Activated CD4-positive, CD25-positive, alpha-beta regulatory T cell treated with anti-CD3 and anti-CD28 coated beads, Interleukin-2, amount 50 U/mL, for 24 hours (primary cell): ENCODE measurements at places on chromosomes 5 and 9.

- no peak for ATAC-seq
Measured at GRCh38 chr9:91558879-91559278, 135.2 kb upstream of the NFIL3 start.

GRCh38 chr9:132268725-132269352 is 85.9 kb downstream of the SETX start:
- no peak for ATAC-seq

DNA sequence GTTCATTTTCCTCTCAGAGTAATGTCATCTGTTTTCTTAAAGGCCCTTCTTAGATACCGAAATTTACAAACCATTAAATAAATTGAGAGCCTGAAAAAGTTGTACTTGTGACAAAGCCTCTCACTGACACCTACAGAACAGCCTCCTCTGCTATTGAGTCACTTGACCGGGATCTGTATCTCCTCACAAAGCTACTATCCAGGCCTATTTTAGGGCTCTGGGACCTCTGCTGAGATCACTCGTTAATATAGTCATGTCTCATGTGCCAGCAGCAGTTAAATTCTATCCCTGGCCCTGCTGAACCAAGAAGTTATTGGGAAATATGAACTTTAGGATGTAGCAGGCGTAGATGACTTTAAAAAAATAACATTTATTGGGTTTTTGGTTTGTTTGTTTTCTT is 31.1 kb downstream of the FBXO38 start:
- ATAC-seq = no peak

GRCh38 chr9:121348221-121348620 is 21.8 kb downstream of the STOM start:
- no peak for ATAC-seq

GRCh38 chr9:18159254-18159653 is 314.7 kb upstream of the ADAMTSL1 start:
- no peak for ATAC-seq

- no peak for ATAC-seq
Measured at GRCh38 chr9:15642369-15642962, 89.6 kb downstream of the CCDC171 start.

- no peak for ATAC-seq
Measured at GRCh38 chr9:84512493-84512892, 157.0 kb upstream of the NTRK2 start.

GRCh38 chr5:13957032-13957645 is 12.7 kb upstream of the DNAH5 start:
- ATAC-seq = no peak

DNA sequence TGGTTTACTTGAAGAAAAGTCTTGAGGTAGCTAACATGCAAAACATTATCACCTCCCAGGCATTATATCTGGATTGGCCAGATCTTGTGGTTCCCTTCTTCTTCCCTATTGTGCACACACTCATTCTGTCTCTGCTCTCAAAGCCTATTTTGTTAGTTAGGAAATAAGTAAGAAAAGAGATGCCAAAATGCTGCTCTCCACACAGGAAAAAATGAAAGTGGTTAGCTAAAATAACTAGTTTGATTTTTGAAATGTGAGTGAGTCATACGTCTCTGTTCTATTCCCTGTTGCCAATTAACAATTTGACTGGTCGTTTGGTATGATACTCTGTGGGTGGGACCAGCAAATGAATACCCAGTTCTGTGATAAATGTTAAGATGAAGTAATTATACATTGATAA is 28.1 kb downstream of the LMNB1 start:
- no peak for ATAC-seq

DNA sequence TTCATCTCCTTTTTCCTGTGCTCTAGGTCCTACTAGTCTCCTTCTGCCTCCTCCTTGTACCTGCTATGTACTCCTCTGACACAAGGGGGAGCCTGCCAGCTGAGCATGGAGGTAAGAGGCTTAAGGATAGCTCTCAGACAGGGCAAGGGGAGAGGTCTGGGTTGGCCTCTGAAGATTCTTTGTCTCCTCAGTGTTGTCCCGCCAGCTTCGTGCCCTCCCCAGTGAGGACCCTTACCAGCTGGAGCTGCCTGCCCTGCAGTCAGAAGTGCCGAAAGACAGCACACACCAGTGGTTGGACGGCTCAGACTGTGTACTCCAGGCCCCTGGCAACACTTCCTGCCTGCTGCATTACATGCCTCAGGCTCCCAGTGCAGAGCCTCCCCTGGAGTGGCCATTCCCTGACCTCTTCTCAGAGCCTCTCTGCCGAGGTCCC is 3.8 kb downstream of the CREB3 start:
- ATAC-seq = no peak

DNA sequence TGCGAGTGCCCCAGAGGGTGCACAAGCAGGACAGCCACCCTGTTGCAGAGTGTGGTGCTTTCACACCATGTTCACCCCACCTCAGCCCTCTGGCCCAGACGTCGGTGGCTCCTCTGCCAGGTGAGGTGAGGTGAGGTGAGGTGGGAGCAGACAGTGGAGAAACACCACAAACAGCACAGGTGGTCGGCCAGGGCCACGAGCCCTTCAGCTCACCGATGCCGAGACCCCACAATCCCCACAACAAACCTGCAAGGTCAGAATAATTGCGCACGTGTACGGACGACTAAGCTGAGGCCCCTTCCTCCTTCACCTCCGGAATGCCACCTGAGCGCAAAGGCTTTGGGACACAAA is 10.5 kb downstream of the BRD3 start:
- no peak for ATAC-seq

- ATAC-seq = no peak
Measured at GRCh38 chr5:135696317-135696716, 117.5 kb upstream of the CXCL14 start.

DNA sequence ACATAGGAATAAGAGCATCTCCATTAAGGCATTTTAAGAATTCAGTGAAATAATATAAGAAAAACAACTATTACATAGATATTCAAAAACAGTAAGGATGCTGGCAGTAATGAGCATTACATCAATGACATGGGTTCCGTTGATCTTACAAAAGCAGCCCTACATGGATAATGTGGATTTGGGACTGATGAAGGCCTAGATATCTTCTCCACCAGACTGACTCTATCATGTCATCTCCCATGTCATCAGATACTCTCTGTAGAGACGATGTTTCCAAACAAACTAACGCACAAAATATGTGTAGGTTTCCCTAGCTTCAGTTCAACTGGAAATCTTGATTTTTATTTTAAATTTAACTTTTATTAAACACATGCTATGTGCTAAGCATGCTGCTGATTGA is 3.6 kb downstream of the LURAP1L start:
- no peak for ATAC-seq

- no peak for ATAC-seq
Measured at GRCh38 chr5:171429543-171429910, 10.1 kb downstream of the FGF18 start.

DNA sequence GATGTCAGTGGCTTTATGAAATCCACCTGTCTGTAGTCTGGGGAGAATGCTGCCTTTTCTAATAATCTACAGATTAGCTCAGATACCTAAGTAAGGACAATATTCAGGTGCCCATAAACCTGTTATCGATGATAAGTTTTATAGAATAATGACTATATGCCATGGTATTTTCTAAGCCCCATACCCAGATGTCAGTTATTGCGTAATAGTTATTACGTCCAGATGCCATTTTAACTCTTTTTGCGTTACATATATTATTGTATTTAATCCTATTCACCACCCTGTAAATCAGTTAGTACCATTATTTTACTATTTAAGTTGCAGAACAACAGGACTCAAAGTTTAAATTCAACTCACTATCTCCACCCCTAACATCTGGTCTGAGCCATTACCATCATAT is 1343.9 kb upstream of the ACO1 start:
- no peak for ATAC-seq

GRCh38 chr5:2660315-2660714 is 91.2 kb downstream of the IRX2 start:
- no peak for ATAC-seq

DNA sequence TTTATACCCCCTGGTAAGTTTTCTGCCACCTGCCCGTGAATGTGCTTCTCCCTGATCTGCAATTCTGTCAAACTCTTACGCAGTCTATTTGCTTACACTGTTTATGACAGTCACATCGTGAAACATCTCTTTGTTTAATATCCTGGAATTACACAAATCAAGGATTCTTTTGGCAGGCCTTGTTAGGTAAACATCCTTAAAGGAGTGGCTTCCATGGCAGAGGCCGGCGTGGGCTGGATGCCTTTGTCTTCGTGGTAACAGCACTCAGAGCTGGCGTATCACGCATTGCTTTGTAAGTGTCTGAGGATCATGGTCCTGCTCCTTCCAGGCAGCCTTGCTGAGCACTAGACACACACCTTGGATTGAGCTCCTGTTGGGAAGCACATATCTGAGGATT is 145.7 kb downstream of the IRX1 start:
- ATAC-seq = no peak

- ATAC-seq = no peak
Measured at GRCh38 chr5:156498226-156498980, 171.4 kb downstream of the SGCD start.

DNA sequence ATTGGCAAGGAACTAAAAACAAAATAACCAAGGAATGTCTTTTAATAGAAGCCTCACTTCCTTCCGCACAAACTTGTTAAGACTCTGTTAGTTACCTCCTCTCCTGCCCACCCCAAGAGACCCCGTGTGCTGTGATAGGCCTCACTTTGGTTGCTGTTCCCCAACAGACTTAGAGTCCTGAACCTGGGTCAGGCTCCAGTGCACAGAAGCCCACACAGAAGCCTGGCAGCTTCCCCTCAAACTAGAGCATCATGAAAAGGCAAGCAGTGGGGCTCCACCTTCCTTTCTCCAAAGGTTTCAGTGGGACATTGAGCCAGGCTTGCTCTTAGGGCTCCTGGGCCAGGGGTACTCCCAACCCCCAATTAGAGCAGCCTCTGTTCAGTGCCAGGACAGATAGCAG is 230.5 kb downstream of the ESM1 start:
- no peak for ATAC-seq

- no peak for ATAC-seq
Measured at GRCh38 chr9:33192493-33193255, 25.5 kb upstream of the B4GALT1 start.

GRCh38 chr5:36059571-36060419 is 6.9 kb downstream of the UGT3A2 start:
- ATAC-seq = no peak

- ATAC-seq = peak; percentile 17
Measured at GRCh38 chr5:100827481-100827889, 75.6 kb downstream of the ST8SIA4 start.

DNA sequence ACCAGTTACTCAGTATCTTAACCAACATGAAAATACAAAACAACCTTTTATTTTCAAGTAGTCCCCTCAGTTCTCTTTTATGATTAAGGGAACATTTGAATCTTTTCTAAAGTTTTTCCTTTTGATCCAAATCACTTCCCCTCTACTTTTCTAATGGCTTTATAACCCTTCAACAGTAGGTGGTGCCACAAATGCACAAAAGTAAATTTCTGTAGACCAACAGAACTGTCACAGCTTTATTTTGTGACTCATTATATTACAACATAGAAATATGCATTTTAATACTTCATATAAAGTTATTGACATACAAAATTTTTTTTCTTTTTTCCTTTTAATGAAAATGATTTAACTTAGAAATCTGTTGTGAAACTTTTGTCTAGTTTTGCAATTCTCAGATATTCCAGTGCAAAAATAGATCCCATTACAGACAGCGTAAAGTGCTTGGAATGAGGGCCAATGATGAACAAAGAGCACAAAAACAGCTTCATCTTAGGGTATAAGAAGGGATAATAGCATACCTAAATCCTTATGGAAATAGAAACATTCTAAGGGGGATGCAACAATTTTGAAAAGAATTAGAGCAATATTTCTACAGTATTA is 17.0 kb downstream of the NIPSNAP3B start:
- no peak for ATAC-seq
